ENCODE measurements at places on chromosomes 2 and 18.

- no peak for DNase-seq
Observed at GRCh38 chr2:143840601-143841000, 679.3 kb downstream of the ZEB2 start.

DNA sequence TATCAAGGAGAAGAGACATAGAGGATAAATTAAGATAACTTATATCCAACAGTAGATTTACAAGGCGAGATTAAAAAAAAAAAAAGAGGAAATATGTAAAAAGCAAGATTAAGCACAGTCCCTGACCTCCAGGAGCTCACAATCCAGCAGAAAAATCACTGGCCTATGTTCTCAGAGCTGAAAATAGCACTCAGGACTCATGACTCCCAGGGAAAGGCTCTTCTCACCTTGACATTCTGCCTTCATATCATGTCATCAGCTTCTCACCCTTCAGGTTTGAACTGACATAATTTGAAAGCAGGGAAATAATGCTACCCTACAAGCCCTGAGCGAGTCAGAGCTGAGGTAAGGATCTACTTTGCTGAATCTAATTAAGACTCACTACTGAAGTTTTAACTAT, 82.8 kb downstream of the L3MBTL4 start:
- DNase-seq, result no peak

- DNase-seq, result no peak
Observed at GRCh38 chr2:142937347-142937746, 59.9 kb downstream of the KYNU start.

- no peak for DNase-seq
Observed at GRCh38 chr18:2002151-2002550, 569.2 kb downstream of the METTL4 start.

DNA sequence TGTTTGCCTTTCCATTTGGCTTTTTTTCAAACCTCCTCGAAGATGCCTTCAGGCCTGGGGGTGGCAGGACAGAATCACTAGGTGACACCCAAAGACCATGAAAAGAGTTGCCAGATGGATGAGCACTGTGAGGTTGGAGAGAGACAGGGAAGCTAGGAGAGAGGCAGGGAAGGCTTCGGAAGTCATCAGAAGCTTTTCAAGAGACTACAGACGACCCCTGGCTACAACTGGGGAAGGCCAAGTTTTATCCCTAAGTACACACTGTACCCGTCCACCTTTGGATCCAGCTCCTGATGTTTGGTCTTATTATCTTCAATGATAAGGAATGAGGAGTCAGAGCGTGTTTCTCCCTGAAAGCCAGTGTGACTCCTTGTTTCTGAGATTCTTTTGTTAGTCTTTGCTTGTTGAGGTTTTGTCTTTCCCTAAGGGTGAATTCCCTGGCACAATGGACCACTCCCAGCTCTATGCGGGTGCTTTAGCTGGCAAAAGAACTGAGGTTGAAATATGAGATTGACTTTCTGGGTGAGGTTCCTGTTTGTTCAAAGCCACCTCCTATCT, 33.4 kb upstream of the SLC9A2 start:
- no peak for DNase-seq

- DNase-seq, result no peak
Observed at GRCh38 chr2:236711440-236711839, 141.8 kb downstream of the ACKR3 start.

GRCh38 chr2:100606726-100607343, 44.0 kb downstream of the PDCL3 start:
- no peak for DNase-seq

GRCh38 chr18:37519510-37520135, 46.0 kb downstream of the CELF4 start:
- DNase-seq, result no peak

GRCh38 chr2:149687052-149687427, 99.5 kb upstream of the MMADHC start:
- DNase-seq, result no peak

DNA sequence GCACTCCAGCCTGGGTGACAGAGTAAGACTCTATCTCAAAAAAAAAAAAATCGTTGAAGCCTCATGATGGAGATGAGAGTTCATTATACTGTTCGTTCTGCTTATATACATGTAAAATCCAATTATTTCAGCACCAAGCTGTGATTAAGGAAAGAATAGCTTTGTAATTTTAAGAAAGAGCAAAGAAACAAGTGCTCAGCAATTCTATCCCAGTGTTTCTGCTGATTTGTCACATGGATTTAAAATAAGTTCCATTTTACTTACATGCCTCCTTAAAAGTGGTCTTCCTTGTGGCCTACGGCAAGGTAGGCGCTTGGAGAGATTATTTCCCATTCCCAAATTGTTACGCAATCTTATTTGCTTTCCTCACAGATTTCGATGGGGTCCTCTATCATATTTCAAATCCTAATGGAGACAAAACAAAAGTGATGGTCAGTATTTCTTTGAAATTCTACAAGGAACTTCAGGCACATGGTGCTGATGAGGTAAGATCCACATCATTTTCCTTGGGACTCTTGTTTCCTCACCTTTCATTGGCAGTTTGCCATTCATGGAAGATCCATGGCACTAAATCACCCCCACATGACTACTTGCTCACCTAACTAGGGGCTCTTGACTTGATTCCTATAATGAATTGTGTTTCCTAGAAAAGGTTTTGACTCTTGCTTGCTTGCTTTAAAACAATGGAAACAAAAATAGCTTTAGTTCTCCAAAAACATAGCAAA, 11.5 kb downstream of the ARPC2 start:
- no peak for DNase-seq

DNA sequence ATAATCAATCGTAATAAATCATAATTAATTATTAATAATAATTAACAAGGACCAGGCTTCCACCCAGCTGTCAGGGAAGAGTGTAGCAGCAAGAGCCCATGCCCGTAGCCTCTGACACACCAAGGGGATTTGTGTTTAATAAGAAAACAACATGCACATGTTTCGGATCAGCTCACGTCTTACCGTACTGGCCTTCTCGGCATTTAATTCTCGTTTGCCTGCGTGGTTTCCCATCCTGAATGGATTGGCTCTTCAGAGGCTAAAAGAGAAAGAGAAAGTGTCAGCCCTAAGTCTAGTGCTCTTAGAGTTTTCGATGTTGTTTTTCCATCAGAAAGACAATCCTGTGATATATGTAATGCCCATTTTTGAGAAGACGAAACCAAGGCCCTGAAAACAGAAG, 27.6 kb downstream of the MBP start:
- no peak for DNase-seq

GRCh38 chr2:157501026-157501425, 57.1 kb upstream of the CYTIP start:
- DNase-seq, result no peak

- peak; percentile 76 for DNase-seq
Observed at GRCh38 chr2:69122271-69122670, 109.3 kb downstream of the ANTXR1 start.

GRCh38 chr18:69982417-69982816, 34.7 kb upstream of the CD226 start:
- no peak for DNase-seq

- no peak for DNase-seq
Observed at GRCh38 chr18:37521510-37522465, 43.8 kb downstream of the CELF4 start.

DNA sequence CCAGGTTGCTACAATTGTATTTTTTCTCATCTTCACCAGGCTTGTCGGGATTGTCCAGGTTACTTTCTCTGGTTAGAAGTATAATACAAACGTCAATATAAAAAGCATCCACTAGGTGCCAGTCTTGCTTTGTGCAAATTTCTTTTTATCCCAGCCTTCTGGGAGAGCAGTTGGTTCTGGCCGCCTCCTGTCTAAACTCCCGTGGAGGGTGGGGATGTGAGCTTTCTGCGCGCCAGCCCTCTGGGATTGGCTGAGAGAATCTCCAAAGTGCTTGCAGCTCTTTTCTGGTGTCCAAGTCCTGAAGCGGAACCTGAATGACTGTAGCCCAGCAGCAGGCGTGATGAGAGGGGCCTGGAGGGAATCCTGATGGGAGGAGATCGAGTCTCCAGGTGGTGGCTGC, 22.4 kb upstream of the TOGARAM2 start:
- DNase-seq, result no peak

DNA sequence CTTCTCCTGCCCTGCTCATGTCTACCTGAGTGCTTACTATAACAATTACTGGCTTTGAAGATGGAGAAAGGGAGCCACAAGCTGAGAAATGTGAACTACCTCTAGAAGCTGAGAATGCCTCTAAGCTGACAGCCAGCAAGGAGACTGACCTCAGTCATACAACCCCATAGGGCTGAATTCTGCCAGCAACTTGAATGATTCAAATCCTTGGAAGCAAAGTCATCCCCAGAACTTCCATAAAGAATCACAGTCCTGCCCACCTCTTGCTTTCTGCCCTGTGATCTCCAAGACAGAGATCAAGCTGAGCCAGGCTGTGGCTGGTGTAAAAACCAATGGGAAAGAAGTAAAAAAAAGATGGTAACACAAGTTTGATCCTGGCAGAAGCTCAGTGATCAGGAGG, 288.2 kb upstream of the SPHKAP start:
- no peak for DNase-seq

DNA sequence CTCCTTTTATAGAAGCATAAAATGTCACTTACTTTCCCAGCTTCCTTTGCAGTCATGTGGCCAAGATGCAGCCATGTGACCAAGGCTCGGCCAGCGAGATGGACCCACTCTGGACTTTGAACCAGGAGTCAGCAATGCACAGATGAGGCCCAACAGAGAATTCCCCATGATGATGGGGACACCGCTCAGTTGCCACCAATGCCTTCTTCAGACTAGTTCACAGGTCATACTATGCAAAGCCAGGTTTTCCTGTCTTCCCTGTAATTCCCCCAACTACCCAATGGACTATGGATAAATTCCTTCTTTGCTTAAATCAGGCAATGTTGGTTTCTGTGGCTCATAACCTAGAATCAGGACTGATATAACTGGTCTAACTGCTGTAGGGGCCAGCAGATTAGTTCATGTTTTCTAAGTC, 22.5 kb upstream of the REL start:
- no peak for DNase-seq

DNA sequence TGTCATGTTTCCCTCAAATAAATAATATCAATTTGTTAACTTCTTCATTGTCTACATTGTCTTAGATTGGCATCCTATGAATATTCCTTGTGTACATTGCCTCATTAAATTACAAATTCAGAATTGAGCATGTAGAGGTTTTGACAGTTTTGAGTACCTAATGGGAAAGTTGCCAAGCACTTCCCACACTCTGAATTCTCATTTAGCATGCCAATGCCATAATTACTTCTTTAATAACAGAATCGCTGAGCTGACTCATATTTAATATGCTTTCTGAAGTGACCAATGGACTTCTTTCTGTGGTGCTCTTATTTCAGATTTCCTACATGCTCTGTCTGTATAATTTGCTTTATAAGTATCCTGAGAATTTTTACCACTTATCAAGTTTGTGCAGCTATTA, 114.4 kb upstream of the NOL4 start:
- no peak for DNase-seq

DNA sequence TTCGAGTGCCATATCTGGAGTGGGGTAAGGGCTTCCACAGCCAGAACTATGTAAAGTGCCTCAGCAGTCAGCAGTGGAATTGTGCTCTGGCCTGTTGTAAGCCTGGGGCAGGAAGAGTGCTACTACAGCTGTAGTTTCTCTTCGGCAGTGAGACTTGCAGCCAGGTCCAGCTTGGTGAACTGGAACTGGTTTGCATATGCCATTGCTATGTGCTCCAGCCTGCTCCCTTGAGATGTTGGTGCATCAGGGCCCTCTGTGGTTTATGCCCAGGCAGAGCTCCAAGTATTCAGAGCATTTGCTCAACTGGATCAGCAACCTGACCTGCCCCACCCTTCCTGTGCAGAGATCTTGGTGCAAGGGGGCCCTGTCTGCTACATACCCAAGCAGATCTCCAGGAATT, 47.8 kb downstream of the ZNF804A start:
- no peak for DNase-seq

DNA sequence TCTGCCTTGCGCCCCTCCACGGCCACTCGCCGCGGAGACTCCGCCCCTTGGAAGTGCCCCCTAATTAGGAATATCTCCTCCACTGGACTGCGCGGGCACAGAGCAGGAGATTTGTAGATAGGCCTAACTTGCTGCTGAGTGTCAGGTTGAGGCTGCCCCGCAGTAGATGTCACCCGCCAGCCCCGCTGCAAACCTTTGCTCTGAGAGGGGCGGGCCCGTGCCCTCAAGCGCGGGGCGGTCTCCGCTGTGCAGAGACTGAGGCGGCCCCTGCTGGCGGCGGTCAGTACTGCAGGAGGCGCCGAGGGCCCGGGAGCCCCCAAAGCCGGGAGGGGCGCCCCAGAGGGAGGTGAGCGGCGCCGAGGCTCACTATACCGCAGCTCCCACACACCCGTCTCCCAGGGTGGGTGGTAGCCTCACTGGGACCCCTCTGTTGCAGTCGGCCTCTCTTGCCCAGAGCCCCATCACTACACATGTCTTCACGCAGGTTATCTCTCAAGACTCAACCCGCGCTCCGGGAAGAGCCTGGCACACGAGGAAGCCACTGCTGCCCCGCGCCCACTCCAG, 2.9 kb upstream of the NEURL3 start:
- DNase-seq, result no peak

- DNase-seq, result no peak
Observed at GRCh38 chr18:45110577-45111501, 430.2 kb downstream of the SETBP1 start.

DNA sequence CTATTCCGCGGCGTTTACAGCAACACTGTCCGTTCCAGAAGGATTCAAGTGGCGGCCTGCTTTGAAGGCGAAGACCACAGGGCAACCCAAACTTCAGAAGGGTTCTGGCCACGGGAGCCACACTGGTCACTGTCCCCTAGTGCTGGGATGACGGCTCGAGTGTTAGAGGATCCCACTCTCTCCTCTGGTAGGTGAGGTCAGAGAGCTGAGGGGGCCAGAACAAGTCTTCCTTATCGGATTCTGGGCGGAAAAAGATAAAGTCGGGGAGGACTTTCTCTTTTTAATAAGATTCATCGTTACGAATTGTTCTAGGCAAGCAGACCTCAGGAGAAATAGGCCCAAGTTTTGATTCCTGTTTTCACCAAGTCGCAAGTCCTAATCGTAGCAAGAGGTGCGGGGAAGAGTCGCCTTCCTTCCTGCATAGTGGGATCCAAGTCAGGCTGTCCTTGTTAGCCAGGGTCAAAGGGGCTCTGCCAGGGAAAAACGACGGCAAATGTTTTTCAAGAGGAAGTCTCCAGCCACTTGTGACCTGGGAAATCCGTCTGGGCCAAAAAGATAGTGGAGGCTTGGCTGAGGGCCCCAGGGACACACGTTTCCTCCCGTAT, 864 bp upstream of the MYL12A start:
- no peak for DNase-seq

All from non-pigmented ciliary epithelial cell (primary cell).